ENCODE measurements at places on chromosomes 5 and 9.

DNA sequence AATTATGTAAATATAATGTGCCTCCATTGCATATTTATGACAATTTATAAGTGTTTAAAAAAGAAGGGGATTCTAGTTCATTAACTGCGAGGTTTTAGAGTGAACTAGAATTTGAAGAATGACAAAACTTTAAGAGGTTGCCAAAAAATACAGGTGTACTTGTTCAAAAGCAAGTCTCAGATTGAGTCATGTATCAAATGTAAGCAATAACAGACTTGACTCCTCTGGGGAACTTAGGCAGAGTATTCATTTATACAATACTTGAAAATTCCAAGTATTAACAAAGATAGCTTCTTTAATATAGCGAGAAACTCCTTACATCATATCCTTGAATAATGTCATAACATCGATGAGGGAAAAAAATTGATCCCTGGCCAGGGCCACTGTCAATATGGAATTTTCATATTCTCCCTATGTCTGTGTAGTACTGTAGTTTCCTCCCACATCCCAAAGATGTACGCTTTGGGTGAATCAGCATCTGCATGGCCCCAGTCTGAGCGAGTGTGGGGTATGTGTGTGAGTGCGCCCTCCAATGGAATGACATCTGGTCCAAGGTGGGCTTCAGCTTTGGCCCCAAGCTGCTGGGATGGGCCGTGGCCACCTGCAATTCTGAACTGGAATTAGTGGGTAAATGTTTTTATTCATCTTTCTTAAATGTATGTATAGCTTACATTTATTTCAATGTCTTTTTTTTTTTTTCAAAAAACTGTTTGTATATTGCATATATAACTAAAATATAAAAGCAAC, 70.1 kb downstream of the RIC1 start:
- no peak for DNase-seq

- no peak for DNase-seq
Observed at GRCh38 chr5:123518111-123518510, 6.1 kb downstream of the CSNK1G3 start.

DNA sequence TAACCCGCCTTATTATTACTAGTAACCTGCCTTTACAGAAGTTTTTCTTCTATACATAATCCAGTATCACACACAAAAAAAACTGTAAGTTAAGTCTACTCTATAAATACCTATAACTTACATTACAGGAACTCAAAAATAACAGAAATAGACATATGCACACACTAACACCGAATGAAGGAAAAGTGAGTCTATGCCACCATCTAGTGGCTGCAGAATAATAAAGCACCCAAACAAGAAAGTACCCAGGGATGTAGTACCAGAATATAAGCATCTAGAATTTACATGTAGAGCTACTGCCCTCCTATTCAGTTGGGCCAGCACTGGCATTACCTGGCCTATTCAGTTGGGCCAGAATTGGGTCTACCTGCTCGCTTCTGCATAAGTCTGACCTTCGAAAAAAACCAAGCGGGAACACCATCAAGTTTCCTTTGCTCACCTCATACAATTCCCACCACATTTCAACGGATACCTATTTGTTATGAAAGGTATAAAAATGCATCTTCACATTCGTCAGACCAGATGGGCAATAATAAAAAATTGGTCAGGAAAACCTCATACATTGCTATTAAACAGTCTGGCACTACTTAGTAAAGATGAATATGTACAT, 4.0 kb upstream of the NIPSNAP3A start:
- peak; percentile 83 for DNase-seq

DNA sequence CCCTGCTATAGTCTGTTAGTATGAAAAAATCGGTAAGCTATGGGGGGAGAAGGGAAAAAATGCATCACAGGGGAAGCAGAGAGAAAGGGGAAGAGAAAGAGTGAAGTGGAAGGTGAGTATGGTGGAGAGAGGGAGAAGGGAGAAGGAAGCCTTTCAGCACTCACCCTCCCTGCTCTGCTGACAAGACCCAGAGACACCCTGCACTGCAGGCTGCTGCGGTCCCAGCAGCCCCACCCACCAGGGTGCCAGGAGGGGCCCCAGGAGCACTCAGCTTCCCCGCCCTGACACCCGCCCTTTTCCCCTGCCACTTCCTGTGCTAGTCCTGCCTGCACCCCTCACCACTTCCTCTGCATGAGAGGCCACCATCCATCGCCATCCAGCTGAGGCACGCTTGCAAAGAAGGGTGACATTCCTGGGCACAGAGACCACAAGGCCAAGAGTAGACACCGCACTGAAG, 12.7 kb downstream of the STK10 start:
- DNase-seq = peak; percentile 75

GRCh38 chr5:34490506-34491250, 165.4 kb upstream of the RAI14 start:
- DNase-seq = no peak

GRCh38 chr5:116137544-116138378, 52.9 kb downstream of the COMMD10 start:
- peak; percentile 46 for DNase-seq

DNA sequence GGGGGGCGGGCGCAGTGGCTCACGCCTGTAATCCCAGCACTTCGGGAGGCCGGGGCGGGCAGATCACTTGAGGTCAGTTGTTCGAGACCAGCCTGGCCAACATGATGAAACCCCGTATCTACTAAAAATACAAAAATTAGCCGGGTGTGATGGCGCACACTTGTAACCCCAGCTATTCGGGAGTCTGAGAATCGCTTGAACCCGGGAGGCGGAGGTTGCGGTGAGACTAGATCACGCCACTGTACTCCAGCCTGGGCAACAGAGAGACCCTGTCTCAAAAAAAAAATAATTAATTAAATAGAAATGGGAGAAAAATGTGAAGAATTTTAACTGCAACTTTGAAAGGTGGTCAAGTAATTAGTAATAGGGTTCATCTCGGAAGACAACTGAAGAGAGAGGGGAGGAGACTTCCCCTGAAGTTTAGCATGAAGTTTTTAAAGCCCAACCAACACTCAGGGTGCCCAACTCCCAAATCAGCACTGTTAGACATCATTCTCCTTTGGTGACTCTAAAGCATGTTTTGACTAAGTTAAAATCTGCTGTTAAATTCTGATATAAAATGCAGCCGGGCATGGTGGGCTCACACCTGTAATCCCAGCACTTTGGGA, 1.4 kb upstream of the CSNK1A1 start:
- DNase-seq = no peak

DNA sequence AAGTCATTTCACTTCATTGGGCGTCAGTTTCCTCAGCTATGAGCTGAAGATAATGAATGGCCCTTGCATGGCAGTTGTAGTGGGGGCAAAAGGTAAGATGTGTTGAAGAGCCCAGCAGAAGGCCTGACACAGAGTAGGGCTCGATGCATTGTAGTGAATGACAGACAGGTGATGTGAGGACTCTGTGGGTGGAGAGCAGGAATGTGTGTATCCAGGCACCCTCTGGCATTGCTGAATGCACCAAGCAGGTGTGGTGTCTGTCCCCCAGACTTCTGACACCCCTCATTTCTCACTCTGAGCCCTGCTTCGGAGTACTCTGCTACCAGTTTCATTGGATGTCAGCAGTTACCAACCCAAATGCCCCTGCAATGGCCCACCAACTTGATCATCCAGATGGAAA, 22.4 kb downstream of the LHX2 start:
- DNase-seq = no peak

- DNase-seq = peak; percentile 9
Observed at GRCh38 chr5:57299986-57300385, 126.1 kb downstream of the GPBP1 start.

- DNase-seq = peak; percentile 90
Observed at GRCh38 chr5:132807163-132807838, 5.8 kb upstream of the SOWAHA start.

DNA sequence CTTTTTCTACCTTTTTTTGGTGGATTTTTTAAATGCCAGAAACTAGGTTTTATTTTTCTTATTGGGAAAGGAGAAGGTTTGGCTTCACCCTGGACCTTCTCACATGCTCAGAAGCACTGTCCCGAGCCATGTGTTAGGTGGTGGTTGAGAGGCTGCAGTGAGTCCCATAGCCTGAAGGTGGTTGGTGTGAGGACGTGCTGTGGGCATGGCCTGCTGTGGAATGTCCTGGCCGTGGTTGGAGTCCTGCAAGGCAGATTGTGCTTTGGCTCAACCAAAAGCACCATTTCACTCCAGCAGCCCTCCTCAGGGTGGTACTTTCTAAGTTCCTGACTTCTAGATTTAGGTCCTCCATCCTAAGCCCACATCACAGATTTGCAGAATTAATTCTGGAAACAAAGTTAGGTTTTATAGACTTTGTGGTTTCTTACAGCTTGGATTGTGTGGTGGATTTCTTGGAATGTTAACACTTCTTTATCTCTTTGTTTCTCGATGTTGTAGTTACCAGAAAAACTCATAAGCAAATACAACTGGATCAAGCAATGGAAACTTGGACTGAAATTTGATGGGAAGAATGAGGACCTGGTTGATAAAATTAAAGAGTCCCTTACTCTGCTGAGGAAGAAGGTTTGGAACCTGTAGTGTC, 22.6 kb downstream of the OTULIN start:
- DNase-seq = no peak

- peak; percentile 10 for DNase-seq
Observed at GRCh38 chr5:151805414-151806223, 33.9 kb downstream of the G3BP1 start.

DNA sequence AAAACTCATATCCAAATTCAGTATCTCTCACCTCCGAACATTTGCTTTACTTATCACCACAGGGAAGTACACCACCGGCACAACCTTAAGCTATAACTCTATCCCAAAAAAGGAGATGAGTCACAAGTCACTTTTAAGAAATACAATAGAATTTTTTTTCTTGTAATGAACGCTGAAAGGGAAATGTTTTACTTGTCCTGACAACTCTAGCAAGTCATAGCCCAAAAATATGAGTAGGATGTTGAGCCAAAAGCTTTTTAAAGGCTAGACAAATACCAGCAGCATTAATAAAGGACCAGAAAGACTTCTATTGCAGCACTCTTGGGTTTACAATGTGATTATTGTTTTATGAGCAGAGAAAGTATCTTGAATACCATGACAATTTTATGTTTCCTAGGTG, 147.3 kb upstream of the FST start:
- no peak for DNase-seq

All from OCI-M1 (cell line).